ENCODE measurements at places on chromosomes 2 and 18. TPM values are rescaled to one million over a fixed set of nuclear protein-coding genes. Genes with fewer than 3 reads are reported as not detected.

The GAREM2 gene
- 0.22 TPM for total RNA-seq

The CCDC74B gene
- 5.0 TPM for total RNA-seq

The RND3 gene
- total RNA-seq, result 14.9 TPM

The RTTN gene
- total RNA-seq, result 18.4 TPM

The MC4R gene
- not detected for total RNA-seq

The BOLL gene
- total RNA-seq, result not detected

The TXNDC2 gene
- not detected for total RNA-seq

The ZSWIM2 gene
- total RNA-seq, result not detected

The NPPC gene
- not detected for total RNA-seq

The DYTN gene
- not detected for total RNA-seq

The POTEC gene
- not detected for total RNA-seq

The SLC8A1 gene
- total RNA-seq, result 0.69 TPM

The CD207 gene
- 0.11 TPM for total RNA-seq

The CD8B gene
- total RNA-seq, result not detected

The ABCB11 gene
- not detected for total RNA-seq

The PIEZO2 gene
- 311 TPM for total RNA-seq

The GTF2A1L gene
- total RNA-seq, result 0.09 TPM

The SLC11A1 gene
- 0.09 TPM for total RNA-seq

The RGPD3 gene
- total RNA-seq, result 0.17 TPM

Measured in dermis lymphatic vessel endothelial cell (primary cell).